Stimulated activated CD8-positive, alpha-beta memory T cell treated with anti-CD3 and anti-CD28 coated beads, Interleukin-7, amount 100 ng/mL, for 24 hours (primary cell): ENCODE measurements at places on chromosomes 5 and 9.

GRCh38 chr5:14267991-14268708 is 125.0 kb downstream of the TRIO start:
- no peak for DNase-seq

DNA sequence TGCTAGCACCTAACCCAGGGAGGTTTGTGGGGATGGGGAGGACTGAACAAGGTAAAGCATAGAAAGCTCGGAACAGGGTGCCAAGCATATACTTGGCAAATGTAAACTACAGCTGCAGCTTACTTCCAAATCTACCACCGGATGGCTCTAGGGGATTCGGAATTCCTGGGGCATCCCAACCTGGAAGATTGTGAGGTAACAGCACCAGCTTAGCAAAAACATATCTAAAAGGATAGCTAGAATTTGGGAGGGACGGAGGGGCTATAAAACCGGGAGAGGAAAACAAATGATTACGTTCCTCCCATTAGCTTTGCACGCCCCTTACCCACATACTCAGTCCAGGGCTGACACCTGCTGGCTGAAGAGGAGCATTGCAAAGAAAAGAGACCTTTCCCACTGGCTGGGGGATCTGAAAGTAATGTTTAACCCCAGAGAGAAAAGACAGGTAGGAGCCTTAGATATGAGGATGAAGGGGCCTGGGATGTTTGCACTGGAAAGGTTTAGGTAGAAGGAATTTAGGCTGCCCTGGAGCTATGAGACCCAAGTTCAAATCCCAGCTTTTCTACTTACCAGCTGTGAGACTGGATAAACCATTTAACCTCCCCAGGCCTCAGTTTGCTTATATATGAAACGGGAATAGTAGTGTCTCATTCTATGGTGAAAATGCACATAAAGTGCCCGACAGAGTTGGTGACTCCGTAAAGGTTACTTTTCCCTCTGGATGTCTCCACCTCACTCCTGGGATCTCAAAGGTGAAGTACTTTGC is 73.6 kb downstream of the FAM114A2 start:
- no peak for DNase-seq

- DNase-seq: no peak
Observed at GRCh38 chr5:81544351-81545018, 150.6 kb upstream of the ACOT12 start.

- no peak for DNase-seq
Observed at GRCh38 chr5:6493681-6494454, 45.2 kb downstream of the UBE2QL1 start.

- no peak for DNase-seq
Observed at GRCh38 chr9:100379862-100380261, 27.1 kb upstream of the TEX10 start.

- DNase-seq: no peak
Observed at GRCh38 chr9:3520564-3520963, 5.2 kb downstream of the RFX3 start.

- DNase-seq: no peak
Observed at GRCh38 chr9:124673063-124673462, 98.0 kb downstream of the NR6A1 start.

- DNase-seq: no peak
Observed at GRCh38 chr5:67378256-67378655, 181.7 kb upstream of the CD180 start.

DNA sequence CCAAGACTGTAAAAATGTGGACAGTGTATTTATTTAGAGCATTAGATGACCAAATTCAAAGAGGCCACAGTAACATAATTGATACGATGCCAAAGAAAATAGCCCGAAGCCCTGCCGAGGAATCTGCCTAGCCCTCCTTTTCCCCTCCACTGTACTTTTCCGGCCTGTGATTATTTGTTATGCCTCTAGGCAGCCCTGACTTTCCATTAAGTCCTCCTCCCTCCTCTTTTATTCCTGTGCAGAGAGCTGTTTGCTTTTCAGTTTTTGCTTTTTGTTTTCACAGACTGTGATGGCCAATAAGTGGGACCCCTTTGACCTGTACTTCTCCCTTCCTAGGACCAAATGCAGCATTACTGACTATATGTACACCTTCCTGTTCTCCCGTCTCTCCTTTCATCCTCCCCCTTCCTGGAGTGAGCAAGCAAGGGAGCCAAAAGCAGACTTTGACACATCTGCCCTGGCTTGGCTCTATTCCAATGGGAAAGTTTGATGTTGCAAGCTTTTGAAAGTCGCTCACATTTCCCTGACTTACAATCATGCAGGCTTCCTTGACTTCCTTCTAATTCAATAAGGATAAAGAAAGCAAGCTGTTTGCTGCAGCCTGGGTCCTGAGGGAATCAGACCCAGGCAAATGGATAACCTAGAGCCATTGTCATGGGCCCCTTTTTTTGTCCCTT is 76.1 kb downstream of the NREP start:
- DNase-seq: no peak

DNA sequence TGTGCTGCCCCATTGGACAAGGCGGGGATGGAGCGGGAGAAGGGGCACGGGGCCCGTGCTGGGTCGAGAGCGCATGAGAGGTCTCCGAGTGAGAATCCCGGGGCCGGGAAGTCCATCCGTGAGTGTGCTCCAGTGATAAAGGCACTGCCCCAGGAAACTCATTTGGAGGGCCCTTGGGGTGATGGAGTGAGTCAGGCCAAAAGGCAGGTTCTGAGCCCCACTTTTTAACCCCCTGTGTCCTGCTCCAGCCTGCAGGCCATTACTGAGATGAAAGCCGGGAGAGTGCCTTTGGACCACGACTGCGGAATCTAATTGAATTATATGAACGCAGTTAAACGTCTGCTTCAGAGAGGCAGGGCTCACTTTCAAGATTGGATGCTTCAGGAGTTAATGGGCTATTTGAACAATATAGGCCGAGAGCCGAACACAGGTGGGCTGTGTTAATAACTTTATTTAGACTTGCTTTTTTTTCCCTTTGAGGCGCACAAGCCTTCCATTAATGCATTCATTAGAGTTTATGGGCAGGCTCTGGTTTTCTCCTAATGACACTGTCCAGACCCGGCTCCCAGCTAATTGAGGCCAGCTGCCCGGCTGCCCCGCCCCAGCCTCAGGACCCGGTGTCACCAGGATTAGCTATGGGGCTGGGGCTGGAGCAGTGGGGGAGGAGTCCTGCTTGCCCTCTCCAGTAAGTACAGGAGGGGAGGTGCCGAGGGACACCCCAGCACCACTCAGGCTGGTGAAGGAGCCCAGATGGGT is 79.1 kb upstream of the LMX1B start:
- DNase-seq: no peak

DNA sequence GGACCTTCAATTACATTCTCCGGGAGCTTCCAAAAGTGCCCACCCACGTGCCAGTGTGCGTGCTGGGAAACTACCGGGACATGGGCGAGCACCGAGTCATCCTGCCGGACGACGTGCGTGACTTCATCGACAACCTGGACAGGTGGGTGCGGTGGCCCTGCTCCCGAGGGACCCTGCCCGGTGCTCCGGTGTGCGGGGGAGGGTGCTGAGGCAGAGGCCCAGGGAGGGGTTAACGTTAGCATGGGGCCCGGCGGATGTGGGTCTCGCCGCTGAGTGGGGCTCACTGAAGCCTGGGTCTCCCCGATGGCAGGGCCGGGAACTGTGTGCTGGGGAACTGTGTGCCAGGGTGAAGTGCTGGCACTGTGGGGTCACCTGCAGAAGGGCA is 10.6 kb upstream of the AJM1 start:
- DNase-seq: no peak

GRCh38 chr9:126842977-126843799 is 17.3 kb upstream of the ZBTB34 start:
- no peak for DNase-seq
